ENCODE measurements at places on chromosomes 2 and 18.
A peak's percentile ranks its signal among the peaks of the same experiment; 100 is the strongest.

- no peak for DNase-seq
Measured at GRCh38 chr2:19287324-19287723, 71.1 kb downstream of the OSR1 start.

DNA sequence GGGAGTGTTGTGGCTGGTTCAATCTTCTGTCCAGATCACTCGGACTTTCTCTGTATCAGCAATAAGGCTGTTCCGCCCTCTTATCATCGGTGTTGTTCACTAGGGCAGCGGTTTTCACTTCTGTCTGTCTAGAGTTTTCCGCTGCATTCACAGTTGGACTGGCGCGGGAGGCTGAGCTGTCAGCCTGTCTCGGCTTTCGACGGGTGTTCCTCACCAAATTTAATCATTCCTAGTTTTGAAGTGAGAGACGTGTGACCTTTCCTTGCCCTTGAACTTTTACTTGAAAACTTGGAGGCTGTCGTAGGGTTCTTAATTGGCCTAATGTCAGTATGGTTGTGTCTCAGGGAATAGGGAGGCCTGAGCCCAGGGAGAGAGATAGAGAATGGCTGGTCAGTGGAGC lies 108.3 kb downstream of the NFATC1 start:
- DNase-seq: no peak

GRCh38 chr18:24296276-24296675 lies 101.3 kb downstream of the OSBPL1A start:
- no peak for DNase-seq

- no peak for DNase-seq
Measured at GRCh38 chr18:36335476-36336279, 38.2 kb downstream of the FHOD3 start.

- DNase-seq: no peak
Measured at GRCh38 chr2:86482034-86482433, 40.9 kb downstream of the KDM3A start.

- DNase-seq: no peak
Measured at GRCh38 chr2:157901325-157901724, 25.2 kb upstream of the ACVR1 start.

DNA sequence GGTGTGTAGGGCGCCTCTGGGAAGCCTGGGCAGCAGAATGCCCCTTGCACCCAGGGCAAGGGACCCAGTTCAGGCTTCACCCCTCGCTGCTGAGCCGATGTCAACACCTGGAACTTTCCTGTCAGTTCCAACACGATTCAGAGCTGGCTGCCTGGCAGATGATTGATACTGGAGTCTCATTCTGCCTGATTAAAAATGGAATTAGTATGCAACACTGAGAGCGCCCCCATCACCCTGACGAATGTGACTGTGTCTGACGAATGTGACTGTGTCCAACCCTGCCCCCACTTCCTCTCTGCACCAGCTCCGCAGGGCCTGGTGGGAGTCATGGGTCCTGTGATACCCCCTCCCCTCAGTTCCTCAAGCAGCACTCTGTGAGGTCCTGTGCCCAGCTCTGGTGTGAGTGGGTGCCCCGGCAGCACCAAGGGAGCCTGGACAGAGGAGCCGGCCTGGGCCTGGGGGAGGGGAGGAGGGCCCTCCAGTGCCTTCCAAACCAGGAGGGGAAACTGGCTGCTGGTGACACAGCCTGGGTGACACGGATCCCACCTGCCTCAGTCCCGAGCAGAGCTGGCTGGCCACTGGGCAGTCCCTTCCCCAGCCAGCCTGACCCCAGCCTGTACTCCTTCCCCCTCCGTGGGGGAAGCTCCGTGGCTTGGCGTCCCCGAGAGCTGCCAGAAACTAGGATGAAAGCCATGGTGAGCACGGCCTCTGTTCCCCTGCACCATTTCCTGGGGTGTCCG lies 41.4 kb upstream of the ALPP start:
- DNase-seq: no peak

GRCh38 chr2:116142644-116143227 lies 1671.8 kb upstream of the DDX18 start:
- DNase-seq: no peak

DNA sequence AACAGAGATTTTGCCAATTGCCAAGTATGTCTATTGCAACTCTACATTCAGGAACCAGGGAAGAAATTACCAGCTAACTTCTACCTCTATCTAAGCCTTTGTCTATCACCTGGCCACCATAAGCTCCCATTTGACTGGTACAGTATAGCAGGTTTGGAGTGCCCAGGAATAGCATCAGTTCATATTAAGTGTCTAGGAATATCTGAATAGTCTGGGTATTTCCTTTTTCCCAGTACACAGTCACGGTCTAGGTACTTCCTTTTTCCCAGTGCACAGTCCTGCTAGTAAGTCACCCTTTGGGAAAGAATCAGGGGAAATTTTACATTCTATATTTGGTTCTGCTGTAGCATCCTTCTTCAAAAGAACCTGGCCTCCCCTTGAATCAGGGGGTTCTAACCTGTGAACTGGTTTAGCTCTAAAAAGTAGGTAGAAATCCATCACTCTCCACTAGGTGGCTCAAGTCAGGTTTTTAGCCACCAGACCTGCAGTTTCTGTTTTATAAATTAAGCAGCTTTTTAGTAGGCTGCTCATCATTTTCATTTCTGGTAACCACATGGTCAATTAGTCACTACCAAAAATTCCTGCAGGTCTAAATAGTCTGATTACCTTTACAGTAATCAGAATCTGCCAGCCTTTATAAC lies 49.3 kb upstream of the DNAJC10 start:
- DNase-seq: no peak

- DNase-seq: peak; percentile 18
Measured at GRCh38 chr2:102063941-102064678, 72.3 kb downstream of the IL1R2 start.

- DNase-seq: no peak
Measured at GRCh38 chr2:134202371-134202770, 51.5 kb upstream of the MGAT5 start.

DNA sequence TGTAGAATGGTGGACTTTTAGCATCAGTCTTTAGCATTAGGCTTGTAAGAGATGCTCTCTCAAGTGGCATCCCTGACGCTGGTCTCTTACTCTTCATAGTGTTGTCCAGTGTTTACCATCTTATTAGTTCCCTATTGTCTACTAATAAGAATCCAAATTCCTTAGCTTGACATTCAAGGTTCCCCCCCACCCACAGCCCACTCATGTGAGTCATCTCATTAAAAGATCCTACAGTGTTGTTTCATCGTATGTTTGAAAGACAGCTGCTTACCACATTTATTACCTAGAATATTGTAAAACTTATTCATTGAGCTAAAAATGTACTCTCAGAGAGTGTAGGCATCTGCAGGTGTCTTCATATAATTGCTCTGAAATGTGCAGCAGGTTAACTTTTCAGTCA lies 28.5 kb downstream of the EIF5B start:
- no peak for DNase-seq

- DNase-seq: no peak
Measured at GRCh38 chr2:138239902-138240491, 261.6 kb upstream of the SPOPL start.

DNA sequence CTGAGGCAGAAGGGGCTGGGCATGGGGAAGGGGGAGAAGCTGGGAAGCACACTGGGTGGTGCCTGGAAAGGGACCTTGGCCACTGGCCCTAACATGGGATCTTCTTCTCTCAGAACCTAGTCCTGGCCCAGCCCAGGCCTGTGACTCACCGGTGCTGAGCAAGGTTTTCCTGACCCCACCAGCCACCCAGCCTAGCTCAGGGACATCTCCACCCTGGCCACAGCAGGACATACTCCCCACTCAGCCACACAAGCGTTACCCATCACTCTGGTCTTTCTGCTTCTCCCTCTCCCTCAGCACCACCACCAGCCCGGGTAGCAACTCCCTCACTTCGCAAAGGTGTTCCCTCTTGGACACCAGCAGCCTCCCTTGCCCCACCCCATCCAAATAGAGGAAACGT lies 22.8 kb downstream of the TNS1 start:
- no peak for DNase-seq

DNA sequence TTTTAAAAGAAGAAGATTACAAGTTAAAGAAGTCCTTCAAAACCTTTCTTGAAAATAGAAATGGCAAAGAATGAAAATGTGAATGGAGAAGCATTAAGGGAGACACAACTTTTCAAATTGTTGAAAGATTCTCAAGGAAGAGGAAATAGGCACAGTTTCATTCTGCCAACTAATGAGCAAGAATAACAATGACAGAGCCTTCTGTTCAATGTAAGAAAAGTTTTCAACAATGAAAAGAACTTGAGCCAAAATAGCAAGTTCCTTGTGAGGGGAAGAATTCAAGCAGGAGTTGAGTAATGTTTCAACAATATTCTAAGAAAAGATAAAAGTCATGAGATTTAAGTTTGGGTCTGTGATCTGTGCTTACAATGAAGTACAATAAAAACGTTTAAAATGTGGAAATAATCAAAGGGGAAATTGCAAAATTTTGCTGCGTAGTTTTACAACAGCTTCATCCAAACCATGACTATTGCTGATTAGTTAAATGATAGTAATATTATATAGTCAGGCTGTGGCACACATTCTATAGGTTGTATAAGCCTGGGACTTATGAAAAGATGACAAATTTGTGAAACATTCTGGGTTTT lies 122.6 kb downstream of the METTL4 start:
- no peak for DNase-seq

DNA sequence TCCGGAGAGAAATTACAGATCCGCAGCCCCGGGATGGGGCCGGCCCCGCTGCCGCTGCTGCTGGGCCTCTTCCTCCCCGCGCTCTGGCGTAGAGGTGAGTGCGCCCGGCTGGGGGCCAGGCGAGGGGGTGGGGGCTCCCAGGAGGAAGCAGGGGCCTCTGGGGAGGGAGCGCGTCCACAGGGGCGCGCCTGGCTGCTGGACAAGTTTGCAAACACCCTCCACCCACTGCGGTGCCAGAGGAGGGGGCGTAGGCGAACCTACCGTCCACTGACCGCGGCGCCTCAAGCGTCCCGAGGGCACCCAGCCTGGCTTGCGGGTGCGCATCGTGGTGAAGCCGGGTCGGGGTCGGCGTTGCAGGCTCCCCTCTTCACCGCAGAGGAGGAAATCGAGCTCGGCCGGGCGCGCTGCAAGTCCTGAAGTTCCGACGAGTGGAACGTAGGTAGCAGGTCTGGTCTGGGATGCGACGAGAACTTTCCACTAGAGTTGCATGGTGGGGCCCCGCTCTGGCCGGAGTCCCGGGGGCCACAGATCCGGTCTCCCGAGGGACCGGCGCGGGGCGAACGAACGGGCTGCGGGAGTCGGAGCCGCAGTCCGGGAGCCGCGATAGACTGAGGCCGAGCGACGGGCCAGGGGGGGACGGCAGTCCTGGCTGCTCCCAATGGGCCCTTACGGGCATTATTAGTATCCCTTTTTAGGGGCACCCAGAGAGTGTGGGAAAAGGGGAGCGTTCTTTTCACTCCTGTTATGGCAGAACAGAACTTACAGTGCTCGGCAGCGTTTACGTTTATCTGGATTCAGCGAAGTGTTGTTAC lies 502 bp downstream of the MERTK start:
- DNase-seq: no peak

- DNase-seq: no peak
Measured at GRCh38 chr2:39069136-39069515, 51.7 kb downstream of the SOS1 start.

DNA sequence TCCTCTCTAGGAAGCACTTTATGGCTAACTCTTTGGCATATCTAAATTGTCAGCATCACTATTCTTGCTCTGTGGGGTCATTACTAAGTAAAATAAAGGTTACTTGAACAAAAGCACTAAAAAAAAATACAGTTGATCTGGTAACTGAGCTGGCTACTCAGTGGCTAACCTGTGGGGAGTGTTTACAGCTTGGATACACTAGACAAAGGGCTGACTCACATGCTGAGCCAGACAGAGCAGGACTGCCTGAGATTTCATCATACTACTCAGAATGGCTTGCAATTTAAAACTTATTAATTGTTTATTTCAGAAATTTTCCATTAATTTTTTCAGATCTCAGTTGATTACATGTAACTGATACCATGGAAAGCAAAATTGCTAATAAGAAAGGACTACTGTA lies 1690.4 kb upstream of the SLC39A10 start:
- DNase-seq: no peak

- DNase-seq: no peak
Measured at GRCh38 chr2:184765112-184765895, 167.0 kb downstream of the ZNF804A start.

DNA sequence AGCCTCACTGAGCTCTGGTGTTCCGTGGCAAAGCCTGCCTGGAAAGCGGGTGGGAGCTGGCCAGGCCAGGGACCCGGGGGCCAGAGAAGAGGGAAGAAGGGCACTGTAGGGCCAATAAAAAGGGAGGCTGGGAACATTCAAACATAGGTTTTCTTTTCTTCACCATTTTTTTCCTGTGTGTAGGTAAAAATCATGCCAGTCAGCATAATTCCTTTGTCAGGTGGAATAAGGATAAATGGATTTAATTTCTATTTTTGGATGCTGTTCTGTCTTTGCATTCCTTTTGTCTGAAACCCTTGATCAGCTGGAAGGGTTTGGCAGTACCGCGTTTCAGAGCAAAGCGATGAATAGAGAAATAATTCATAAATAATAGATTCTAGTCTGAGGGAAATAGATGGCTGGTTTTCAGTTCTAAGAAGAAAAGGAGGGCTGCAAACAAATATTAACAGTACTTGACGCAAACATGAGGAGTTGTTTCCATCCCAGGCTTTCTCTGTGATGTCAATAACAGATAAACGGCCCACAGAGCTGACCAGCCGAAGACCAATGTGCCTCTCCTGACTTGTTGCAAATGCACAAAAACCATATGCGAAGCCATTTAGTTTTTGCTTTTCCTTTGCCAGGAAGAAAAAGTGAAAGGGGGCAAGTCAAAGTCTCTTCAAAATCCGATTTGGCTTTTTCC lies 384.4 kb downstream of the TSN start:
- DNase-seq: no peak

- DNase-seq: no peak
Measured at GRCh38 chr18:45156946-45157345, 458.3 kb upstream of the SLC14A2 start.

DNA sequence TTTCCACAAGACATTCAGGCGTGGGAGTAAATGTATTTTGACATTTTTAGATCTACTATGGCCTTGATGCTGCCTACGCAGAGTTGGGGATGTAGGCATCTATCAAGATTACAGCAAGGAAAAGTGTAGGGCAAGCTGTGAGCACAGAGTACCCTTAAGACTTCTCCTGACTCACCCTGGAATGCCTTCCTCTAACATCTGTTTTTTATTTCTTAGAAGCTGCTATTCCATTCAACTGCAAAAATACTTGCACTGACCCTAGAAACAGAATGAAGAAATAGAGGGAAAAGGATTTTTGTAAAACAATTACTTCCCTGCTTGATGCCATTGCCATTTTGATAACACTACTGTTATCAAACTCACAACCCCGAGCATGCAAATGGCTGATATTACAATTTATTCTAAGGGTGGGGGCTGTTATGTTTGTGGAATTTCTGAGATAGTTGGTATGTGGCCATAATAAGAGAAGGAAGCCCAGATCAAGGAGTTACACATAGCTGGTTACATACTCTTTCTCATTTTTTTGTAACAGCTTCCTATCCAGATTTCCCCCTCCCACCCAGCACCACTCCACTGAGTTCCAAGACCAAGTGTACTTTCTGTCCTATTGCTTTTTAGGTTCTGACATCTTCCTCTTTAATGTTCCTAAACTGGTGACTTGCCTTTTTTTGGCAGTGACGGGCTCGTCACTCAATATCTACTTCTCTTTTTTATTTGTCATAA lies 6.0 kb upstream of the ROCK1 start:
- no peak for DNase-seq

Measured in stimulated activated CD4-positive, alpha-beta T cell treated with anti-CD3 and anti-CD28 coated beads, TNF-alpha, amount 100 ng/mL, for 1 hour (primary cell).